ENCODE measurements at places on chromosomes 1 and 21.
A peak's percentile ranks its signal among the peaks of the same experiment; 100 is the strongest.

GRCh38 chr1:32126770-32127169 is 18.9 kb downstream of the KPNA6 start:
- no peak for DNase-seq

DNA sequence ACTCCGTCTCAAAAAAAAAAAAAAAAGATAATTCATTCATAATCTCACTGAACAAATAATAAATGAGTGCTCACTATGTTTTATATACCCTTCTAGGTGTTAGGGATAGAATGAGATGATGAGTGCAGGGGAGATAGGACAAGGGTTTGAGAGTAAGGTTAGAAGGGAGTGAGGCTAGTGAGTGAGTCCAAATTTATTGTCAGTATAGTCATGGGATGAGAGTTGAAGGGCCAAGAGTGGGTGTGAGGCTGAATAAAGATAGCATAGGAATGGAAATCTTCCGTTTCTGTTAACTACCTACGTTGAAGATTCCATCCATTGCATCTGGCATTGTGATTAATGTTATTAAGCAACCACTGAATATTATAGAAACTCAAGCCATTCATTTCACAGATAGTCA is 16.8 kb downstream of the GNAI3 start:
- DNase-seq: no peak

GRCh38 chr1:95440511-95440910 is 206.5 kb downstream of the RWDD3 start:
- no peak for DNase-seq

- DNase-seq: no peak
Measured at GRCh38 chr1:43957407-43958040, 10.8 kb downstream of the IPO13 start.

- no peak for DNase-seq
Measured at GRCh38 chr21:36208326-36209013, 51.8 kb downstream of the DOP1B start.

DNA sequence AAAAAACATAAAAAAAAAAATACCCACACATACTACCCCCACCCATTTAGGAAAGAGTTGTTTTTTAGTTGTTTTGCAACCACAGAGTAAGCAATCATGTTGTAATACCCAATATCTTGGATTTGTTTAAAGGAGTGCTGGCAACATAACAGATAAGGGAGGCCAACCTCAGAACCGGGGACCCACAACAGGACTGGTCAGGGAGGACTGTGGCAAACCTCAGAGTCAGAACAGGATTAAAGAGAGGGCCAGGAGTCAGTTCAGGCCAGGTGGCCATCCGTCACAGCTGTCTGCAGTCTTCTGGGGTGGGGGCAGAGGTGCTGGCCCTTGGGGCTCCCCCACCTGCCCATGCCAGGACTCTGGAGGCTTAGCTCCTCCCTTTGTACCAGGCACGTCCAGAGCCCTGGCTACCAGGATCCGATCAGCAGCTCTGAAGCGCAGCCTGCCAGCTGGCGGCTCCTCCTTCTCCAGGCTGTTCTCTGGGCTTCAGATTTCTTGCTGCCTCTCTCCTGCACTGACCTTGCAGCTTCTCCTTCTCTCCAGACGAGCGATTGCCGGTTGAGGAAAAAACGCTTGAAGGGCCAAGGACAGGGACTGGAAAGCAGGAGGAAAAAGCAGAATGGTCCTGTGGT is 7.9 kb downstream of the H6PD start:
- DNase-seq: no peak

GRCh38 chr21:33259428-33259827 is 6.7 kb upstream of the IL10RB start:
- DNase-seq: no peak

DNA sequence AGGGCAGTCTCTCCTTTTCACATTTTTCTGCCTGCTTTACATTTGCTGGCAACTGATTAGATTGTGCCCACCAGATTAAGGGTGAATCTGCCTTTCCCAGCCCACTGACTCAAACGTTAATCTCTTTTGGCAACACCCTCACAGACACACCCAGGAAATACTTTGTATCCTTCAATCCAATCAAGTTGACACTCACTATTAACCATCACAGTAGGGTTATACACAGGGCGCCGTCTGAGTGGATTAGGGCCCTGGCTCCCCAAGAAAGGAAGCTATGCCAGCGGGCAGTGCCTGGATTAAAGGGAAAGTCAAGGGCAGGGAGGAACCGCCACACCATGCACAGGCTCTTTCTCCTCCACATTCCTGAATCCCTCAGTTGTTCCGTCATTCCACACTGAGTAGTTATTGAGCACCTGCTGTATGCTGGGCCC is 56.2 kb downstream of the EVA1C start:
- DNase-seq: no peak

GRCh38 chr1:26164036-26164860 is 4.5 kb downstream of the C1orf232 start:
- DNase-seq: peak; percentile 50

GRCh38 chr1:206014601-206015000 is 9.1 kb downstream of the CTSE start:
- no peak for DNase-seq
